ENCODE measurements at places on chromosomes 13 and 19. TPM values are rescaled to one million over a fixed set of nuclear protein-coding genes. Genes with fewer than 3 reads are reported as not detected.
A peak's percentile ranks its signal among the peaks of the same experiment; 100 is the strongest.

DNA sequence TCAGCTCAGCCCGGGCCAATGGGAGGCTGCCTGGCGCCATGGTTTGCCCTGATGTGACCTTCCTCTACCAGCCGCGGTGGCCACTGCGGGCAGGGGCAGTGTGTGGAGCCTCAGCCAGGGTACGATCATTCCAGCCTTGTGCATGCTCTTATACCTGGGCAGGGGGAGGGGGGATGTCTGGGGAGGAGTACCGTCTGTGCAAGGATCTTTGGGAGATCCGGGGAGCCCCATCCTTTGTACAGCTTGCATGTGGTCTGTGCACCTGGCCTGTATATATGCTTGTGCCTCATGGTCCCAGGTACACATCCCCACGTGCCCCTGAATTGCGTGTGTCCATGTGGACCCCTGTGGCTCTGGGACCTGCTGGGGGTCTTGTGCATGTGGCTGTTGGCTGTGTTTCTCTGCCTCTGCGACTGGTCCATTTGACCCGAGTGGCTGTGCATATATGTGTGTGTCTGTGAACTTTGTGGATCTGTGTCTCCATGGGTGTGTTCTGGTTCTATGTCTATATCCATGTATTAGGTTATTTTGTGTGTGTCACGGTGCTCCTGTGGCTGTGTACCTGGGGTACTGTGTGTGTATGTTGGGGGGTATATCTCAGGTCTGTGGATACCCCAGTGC, 12.8 kb upstream of the NANOS3 start:
- no peak for DNase-seq

DNA sequence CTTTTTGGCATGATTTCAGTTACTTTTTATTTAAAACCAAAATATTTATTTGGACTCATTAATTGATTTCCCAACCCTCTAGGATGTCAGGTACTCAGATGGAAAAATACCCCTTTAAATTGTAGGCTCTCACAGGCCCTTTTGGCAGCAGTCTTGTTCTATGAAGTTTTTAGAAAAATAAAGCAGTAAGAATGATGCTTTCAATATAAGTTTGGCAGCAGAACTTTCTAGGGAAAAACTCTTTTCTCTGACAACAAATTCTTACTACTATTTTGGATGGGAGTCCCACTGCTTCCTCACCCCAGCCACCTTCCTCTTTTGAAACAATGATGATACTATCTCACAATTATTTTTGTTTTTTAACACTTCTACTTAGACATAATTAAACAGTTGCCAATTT, 581.6 kb upstream of the SGCG start:
- DNase-seq = no peak

GRCh38 chr13:31276421-31276820, 76.6 kb downstream of the B3GLCT start:
- no peak for DNase-seq

The PRSS57 gene
- not detected for total RNA-seq

GRCh38 chr19:51740356-51740755, 11.3 kb downstream of the FPR1 start:
- DNase-seq = no peak

The CASP14 gene
- total RNA-seq = not detected

DNA sequence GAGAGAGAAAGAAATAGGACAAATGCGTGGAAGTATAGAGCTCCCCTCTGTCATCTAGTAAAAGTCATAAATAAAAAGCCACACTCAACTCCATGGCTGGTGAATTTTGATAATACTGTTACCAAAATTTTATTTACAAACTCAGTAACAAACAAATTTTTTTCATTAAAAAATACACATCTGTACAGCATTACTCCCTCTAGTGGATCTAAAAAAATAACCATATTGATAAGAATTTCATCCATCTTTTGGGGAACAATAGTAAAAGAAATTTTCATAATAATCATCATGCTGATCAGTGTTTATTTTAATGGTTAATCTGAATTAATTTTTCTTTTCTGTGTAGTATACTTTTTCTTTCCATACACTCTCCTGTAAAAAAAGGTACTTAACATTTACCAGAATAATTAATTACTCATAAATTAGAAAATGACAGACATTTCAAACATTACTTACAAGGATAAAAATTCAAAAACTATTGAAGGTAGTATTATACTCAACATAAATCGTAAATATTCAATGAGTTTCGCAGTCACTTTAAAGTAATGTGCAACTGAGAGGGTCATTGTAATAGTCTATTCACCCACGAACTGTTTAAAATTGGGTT, 173.5 kb upstream of the LSM14A start:
- DNase-seq = no peak

GRCh38 chr19:21483589-21484170, 21.7 kb upstream of the ZNF429 start:
- no peak for DNase-seq

GRCh38 chr19:42521346-42522030, 6.8 kb downstream of the CEACAM1 start:
- DNase-seq = no peak

DNA sequence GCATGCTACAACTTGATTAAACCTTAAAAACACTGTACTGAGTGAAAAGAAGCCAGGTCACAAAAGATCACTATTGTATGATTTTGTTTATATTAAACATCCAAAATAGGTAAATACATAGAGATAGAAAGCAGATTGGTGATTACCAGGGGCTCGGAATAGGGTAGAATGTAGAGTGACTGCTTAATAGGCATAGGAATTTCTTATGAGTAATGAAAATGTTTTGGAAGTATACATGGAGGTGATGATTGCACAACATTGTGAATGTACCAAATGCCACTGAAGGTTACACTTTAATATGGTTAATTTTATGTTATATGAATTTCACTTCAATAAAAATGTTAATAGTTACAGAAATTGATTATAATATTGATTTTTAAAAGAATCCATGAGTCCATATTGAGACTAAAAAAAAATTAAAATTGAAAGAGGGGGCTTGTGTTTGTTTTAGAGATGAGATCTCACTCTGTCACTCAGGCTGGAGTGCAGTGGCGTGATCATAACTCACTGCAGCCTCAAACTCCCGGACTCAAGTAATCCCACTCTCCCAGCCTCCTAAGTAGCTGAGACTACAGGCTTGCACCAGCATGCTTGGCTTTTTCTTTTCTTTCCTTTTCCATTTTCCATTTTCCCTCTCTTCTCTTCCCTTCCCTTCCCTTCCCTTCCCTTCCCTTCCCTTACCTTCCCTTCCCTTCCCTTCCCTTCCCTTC, 85.1 kb downstream of the FNDC3A start:
- DNase-seq = no peak

The CRB3 gene
- 1.9 TPM for total RNA-seq

- DNase-seq = no peak
Observed at GRCh38 chr13:112733661-112734379, 44.0 kb downstream of the ATP11A start.

GRCh38 chr19:41554907-41555306, 21.1 kb upstream of the CEACAM21 start:
- no peak for DNase-seq

- DNase-seq = peak; percentile 50
Observed at GRCh38 chr19:47230054-47230920, 712 bp downstream of the BBC3 start.

DNA sequence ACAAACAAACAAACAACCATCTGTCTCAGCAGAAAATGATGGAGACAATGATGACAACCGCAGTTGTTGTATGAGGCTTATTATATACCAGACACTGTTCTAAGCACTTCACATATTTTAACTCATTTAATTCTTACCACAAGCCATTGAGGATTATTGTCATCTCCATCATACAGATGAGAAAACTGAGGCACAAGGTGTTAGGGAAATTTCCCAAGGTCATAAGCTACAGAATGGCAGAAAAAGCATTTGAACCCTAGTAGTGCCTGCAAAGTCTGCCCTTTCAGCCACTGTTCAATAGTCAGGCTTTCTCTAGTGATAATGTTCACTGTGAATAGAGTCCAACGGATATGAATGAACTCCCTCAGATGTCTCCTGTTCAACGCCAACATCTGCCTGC, 60.1 kb downstream of the GPALPP1 start:
- no peak for DNase-seq

GRCh38 chr13:111470933-111471332, 150.5 kb downstream of the TEX29 start:
- no peak for DNase-seq

DNA sequence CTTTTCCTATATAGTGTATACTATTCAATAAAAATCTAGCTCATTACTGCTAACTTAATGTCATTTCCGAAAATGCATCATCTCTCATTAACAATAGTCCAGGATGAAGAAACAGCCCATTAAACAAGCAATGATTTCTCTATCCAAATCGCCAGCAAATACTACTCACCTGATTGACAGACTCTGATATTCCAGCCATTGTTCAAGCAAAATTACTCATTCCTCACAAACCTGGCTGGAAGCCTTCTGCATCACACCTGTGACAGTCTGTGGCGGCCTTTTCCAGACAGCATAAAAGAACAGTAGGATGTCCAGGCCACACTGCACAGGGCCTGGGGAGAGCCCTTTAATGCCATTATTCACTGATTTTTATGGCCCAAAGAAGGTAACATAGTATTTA, 115.9 kb downstream of the ABCC4 start:
- no peak for DNase-seq

The ZMYM5 gene
- total RNA-seq = 13.2 TPM

- no peak for DNase-seq
Observed at GRCh38 chr13:84130495-84131114, 248.3 kb upstream of the SLITRK1 start.

DNA sequence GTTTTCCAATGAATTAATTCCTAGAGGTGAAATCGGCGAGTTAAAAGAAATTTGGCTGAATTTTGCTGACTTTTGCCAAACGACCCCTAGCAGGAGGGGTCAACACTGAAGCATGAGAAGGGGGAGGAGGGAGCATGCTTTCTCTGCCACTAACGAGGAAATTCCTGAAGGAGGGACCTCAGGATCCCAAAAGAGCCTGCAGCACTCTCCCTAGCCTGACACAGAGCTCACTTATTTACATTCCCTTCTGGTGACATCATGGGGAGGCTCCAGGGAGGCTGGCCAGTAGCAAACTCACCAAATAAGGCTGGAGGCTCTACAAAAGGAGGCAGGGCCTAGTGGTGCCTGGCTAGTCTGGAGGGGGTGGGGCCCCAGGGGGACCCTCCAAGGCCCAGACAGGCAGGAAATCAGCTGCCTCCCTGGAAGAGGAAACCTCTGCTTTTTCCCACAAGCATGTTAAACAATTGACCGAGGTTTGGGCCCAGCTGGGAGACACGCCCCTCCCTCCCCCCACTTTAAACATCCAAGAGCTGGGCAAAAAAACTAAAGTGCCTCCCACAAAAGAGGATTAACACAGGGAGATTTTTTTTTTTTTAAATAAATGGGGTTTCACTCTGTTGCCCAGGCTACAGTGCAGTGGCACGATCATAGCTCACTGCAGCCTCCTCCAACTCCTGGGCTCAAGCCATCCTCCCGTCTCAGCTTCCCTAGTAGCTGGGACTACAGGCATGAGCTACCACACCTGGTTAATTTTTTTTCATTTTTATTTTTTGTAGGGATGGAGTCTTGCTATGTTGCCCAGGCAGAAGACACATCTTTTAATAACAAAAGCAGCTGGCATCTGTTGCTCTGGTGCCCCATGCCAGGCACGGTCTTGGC, 2.1 kb downstream of the DAPK3 start:
- peak; percentile 67 for DNase-seq

DNA sequence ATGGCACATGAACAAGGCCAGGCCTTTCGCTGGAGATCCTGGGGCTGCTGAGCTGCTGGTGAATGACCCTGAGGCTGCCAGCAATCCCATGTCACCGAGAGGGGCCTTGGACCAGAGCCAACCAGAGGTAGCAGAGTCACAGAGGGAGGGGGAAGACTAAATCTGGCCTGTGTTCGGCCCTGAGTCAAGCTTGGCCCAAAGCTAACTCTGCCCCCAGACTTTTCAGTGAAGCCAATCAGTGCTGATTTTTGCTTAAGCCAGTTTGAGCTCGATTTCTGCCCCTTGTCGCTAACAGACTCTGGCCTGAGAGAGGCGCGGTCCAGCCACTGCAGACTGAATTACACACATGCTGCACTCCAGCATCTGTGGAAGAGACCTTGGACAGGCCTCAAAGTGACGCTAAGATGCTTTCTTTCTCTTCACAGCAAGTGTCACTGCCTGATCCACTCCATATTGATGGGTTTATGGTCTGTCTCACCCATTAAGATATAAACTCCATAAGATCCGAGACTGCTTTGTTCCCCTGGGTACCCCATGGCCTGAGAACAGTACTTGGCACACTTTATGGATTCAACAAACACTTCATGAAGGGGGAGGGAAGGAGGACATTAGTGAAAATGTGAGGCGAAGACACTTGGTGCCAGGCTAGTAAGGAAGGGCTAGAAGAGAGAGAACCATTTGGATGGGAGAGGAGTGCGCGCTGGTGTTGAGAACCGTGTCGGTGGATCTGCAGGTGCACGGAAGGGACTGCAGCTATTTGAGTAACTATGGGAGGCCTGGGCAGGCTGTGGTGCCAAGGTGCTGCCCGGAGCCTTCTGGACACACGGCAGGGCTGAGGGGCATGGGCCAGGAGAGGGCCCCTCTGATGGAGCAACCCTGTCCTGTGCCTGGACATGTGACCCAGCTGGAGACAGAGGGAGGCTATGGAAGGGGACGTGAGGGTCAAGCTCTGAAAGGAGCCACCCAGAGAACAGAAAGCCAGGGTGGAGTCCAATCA, 17.6 kb downstream of the RANBP3 start:
- peak; percentile 46 for DNase-seq

DNA sequence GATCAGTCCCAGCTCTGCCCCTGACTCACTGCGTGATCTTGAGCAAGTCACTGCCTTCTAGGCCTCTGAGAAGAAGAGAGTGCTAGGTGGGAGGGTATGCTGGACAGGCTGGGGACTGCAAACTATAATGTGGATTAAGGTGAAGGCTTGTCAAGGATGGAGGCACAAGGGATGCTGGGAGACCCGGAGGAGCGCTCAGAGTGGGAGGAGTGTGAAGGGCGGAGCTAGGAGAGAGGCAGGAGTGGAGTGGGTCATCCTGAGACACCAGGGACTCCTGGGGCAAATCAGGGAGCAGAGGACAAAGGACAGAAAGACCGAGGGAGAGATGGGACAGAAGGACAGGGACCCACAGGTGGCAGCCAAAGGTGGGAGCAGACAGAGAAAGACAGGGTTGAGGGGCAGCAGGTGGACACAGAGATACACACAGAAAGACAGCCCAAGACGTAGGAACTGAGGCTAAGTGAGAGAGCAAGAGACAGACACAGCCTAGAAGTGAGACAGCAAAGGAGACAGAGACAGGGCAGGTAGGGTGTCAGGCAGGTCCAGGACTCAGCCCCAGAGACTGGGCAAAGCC, 2.6 kb downstream of the GRIK5 start:
- DNase-seq = peak; percentile 64

The RNF17 gene
- not detected for total RNA-seq

- DNase-seq = no peak
Observed at GRCh38 chr19:31330761-31331160, 18.5 kb downstream of the TSHZ3 start.

The ZSCAN5B gene
- not detected for total RNA-seq

DNA sequence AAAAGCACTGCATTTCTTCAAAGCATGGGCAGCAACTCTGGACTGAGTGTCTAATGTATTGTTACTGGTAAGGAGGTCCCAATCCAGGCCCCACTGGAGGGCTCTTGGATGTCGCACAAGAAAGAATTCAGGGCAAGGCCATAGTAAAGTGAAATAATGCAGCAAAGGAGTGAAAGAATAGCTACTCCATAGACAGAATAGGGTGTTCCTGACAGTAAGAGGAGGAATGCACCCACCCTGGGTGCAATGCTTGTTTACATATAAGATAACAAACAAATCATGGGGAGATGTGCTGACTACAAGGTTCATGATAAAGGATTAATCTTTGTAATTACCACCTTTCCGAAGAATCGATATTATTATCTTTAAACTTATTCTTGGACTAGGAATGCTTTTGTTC, 58.8 kb upstream of the ABCC4 start:
- no peak for DNase-seq
